Activated CD8-positive, alpha-beta T cell treated with anti-CD3 and anti-CD28 coated beads for 36 hours (primary cell): ENCODE measurements at places on chromosomes 7 and 10. TPM values are rescaled to one million over a fixed set of nuclear protein-coding genes. Genes with fewer than 3 reads are reported as not detected.

GRCh38 chr7:2903682-2904162 is 59.6 kb upstream of the GNA12 start:
- no peak for DNase-seq

DNA sequence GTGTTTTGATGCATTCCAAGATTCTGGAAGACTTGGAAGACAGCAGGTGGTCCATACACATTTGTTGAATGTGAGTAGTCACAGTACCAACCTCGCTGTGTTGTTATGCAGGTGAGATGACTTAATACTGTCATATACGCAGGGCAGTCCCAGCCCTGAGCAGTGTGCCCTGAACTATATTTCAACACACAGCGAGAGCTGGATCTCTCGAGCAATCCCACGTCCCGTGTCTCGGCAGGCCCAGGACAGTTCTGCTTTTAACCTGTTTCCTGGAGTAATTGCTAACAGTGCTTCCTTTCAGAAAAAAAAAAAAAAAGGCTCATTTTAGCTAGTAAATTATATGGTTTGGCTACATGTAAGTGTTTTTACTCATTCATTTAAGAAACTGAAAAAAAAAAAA is 179.7 kb downstream of the PRKCQ start:
- DNase-seq = no peak

- DNase-seq = no peak
These were observed 108.5 kb downstream of the HBP1 start for GRCh38 chr7:107277331-107277730.

- no peak for DNase-seq
These were observed 431.1 kb upstream of the KLF6 start for GRCh38 chr10:4215963-4216575.

GRCh38 chr10:104072786-104073185 is 12.9 kb downstream of the COL17A1 start:
- DNase-seq = no peak

DNA sequence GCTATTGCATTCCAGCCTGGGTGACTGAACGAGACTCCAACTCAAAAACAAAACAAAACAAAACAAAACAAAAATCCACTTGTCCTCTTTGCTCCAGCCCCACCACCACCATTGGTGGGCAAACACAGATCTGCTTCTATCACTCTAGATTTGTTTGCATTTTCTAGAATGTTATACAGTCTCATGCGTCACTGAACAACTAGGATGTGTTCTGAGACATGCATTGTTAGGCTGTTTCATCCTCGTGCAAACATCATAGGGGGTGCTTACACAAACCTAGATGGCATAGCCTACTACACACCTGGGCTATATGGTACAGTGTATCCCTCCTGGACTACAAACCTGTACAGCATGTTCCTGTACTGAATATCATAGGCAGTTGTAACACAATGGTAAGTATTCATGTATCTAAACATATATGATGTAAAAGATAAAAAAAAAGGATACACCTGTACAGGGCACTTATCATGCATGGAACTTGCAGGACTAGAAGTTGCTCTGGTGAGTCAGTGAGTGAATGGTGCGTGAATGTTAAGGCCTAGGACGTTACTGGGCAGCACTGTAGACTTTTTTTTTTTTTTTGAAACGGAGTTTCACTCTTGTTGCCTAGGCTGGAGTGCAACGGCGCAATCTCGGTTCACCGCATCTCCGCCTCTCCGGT is 45.3 kb downstream of the BTBD16 start:
- DNase-seq = no peak

DNA sequence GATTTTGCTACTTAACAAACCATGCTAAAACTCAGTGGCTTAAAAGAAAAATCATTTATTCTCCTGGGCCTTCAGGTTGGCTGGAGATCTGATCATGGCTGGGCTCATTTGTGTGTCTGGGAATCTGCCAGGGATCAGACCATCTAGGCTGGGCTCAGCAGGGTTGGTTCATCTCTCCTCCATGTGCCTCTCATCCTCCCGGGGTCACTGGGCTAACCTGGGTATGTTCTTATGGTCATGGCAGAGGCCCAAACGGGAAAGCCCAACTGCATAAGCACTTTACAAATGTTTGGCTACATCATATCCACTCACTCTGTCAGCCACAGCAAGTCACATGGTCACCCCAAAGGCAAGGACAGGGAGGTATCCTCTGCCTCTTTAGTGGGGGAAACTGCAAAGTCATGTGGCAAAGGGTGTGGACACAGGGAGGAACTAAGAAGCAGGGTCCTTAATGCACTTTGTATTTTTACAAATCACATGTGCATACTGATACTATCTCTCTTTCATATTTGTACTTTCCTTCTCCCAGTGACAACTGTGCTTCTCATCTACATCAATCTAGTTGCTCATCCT is 231.4 kb downstream of the BUB3 start:
- DNase-seq = no peak

DNA sequence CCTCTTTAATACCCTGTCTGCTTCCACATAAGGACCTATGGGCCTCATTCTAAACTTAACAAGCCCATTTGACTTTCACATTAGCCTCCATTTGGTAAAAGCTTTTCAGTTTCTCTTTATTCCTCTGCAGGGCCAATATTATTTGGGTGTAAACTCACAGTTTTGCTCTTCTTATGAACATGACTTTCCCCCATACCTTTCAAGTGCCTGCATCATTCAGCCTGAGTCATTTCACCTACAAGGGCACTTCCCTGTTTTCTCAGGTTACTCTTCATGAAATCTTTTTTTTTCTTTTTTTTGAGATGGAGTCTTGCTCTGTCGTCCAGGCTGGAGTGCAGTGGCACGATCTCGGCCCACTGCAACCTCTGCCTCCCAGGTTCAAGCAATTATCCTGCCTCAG is 1258.1 kb upstream of the CELF2 start:
- DNase-seq = no peak

- DNase-seq = no peak
These were observed 209.1 kb downstream of the PHF14 start for GRCh38 chr7:11182736-11183135.

- DNase-seq = no peak
These were observed 46.9 kb downstream of the TMEM26 start for GRCh38 chr10:61406242-61406641.

DNA sequence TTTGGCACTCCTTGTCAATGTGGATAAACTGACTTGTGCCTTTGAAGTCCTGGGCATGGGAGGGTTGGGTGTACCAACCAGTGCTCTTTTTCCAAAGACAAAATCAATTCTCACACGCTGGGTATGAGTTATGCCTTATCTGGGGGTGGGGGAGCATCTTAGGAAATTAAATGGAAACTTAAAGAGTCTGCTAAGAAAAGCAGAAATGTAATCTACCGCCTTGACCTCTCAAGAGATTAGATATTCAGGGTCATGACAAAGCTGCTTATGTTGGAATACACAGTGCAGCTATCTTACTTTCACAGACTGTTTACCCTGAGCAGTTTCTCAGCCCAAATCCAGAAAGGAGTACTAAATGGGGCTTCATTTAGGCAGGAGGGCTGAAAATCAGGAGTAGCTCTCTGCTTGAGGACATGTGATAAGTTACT is 2.6 kb downstream of the MEST start:
- DNase-seq = no peak

DNA sequence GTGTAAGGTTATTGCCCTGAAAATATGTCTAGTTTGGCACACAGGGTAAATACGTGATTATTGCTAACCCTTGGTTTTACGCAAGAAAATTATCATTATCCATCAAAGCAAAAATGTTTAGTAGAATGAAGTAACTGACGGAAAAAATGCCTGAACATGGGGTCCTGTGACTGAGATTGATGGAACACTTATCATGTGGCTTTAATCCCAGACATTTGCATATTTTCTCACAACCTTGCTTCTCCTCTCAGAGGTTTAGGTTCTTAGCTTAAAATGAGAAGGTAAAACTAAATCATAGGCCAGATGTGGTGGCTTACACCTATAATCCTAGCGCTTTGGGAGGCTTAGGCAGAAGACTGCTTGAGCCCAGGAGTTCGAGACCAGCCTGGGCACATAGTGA is 1010.7 kb downstream of the LRMDA start:
- no peak for DNase-seq

DNA sequence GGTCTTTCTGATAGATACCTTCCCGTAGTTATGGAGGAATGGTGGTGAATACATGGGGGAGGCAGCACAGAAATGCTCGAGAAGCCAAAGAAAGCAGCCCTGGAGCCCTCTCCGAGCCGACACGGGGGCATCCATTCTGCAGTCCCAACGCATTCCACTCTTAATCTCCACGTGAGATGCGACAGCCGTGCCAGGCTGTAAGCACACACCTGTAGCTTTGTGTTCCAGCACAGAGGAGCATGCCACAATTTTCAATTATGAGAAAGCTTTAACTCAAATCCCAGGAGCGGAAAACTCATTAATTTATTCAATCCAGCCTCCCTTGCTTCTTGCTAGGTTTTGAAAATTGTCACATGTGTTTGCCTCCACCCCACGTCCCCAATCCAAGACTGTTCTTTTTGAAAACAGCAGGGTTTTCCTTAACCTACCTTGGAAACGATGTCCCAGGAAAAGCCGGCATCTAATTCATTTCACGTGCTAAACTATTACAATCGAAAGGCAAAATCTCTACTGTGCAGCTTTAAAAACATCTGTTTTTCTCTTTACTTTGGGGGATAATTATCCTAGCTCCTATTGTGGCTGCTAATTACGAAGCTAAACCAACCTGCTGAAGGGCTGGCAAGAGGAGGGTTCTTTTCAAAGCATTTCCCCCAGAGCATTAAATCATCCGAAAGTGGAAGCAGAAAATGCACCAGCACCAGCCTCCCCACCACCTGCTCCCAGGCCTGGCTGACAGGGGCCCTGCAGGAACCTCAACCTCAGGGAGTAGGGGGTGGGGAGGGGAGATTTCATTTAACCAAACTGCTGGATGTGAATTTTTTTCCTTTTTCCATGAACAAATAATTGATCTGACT is 56.0 kb upstream of the CHST15 start:
- DNase-seq = no peak

GRCh38 chr7:131015657-131015958 is 281.6 kb upstream of the KLF14 start:
- DNase-seq = no peak

- DNase-seq = no peak
These were observed 186.0 kb downstream of the JAZF1 start for GRCh38 chr7:27994639-27995038.

GRCh38 chr7:157139810-157140510 is 1.2 kb downstream of the UBE3C start:
- DNase-seq = peak; percentile 32

- no peak for DNase-seq
These were observed 5.8 kb upstream of the PPP3CB start for GRCh38 chr10:73501651-73502050.

DNA sequence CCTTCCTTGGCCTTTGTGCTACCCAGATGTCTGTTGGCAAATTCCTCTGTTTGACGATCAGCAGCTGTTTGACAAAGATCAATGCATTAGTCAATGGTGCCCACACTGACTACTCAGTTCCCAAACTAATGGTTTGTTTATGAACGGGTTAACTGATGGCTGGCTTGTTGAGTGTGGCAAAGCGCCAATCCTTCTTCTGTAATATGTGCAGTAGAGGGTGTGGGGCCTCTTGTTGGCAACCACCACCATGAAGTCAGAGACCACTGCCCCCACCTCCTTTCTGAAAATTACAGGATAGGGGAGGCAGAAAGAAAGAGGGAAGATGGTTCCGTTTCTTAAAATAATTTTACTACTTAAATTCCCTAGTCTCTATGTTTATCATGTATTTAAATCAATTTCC is 2.6 kb upstream of the PLCE1 start:
- DNase-seq = no peak

GRCh38 chr10:98956576-98957260 is 278.9 kb downstream of the HPSE2 start:
- no peak for DNase-seq

IL15RA gene
- total RNA-seq = 23.5 TPM

PARP12 gene
- 29.5 TPM for total RNA-seq

UTF1 gene
- not detected for total RNA-seq

OR2A7 gene
- total RNA-seq = 2.0 TPM

ASAH2B gene
- total RNA-seq = 3.8 TPM

NPFFR1 gene
- total RNA-seq = not detected
